ENCODE measurements at places on chromosomes 1 and 21.

- no peak for DNase-seq
Measured at GRCh38 chr1:12629511-12629956, 11.5 kb upstream of the DHRS3 start.

DNA sequence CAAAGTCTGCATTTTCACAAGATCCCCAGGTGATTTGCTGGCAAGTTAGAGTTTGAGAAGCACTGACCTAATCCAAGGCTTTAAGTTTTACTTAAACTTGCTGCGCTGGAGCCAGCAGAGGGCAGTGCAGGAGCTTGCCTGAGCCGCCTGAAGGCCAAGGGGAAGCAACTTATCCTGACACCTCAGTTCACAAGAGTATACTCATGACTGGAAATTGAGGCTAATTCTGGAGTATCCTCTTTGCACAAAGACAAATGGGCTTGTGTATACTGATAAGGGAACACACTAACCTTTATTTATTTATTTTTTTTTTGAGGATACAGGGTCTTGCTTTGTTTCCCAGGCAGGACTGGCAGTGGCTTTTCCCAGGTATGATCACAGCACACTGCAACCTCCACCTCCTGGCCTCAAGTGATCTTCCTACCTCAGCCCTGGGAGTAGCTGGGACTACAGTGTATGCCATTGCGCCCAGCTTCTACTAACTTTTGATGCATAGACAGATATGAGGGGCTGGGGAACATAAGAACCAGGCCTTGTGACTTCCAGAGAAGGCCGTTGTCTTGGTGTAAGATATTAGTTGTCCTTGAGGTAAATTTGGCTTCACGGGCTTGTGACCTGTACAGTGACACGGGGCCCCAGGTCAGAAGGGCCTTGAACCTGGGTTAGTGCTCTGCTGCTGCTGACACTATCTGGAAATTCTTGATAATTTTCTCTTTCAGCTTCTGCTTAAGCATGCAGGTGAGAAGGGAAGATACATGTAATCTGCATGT lies 29.0 kb upstream of the SLAMF1 start:
- peak; percentile 39 for DNase-seq

DNA sequence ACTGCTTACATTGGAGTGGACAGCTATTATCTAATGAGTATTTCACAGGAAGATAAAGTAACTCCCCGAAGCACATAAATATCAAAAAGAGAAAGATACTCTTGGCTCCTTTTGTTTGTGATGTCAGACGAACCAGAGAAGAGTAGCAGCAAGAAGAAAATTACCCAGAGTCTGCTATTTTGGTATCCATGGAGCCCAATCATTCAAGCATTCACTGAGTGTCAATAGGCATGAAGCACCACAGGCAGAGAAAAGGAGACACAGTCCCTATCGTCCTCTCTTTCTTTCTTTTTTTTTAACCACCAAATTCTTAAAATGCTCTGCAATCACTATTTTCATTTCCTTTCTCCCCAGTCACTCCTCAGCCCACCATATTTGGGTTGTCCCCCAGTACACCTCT lies 22.2 kb downstream of the THEMIS2 start:
- DNase-seq = no peak

DNA sequence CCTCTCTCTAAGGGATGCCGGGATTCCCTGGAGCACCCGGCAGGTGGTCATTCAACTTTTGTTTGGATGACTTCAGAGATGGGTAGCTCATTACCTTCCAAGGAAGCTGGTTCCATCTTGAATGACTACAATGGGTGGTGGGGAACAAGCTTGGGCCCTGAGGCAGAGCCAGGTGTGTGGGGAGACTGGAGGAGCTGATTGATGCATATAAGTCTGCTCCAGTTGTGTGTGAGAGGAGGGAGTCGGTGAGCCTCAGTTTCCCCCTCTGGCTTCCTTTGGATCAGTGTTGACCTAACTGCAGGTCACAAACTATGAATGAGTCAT lies 133.8 kb upstream of the ZBTB40 start:
- no peak for DNase-seq

GRCh38 chr1:117120774-117121588 lies 568 bp downstream of the TRIM45 start:
- peak; percentile 30 for DNase-seq

DNA sequence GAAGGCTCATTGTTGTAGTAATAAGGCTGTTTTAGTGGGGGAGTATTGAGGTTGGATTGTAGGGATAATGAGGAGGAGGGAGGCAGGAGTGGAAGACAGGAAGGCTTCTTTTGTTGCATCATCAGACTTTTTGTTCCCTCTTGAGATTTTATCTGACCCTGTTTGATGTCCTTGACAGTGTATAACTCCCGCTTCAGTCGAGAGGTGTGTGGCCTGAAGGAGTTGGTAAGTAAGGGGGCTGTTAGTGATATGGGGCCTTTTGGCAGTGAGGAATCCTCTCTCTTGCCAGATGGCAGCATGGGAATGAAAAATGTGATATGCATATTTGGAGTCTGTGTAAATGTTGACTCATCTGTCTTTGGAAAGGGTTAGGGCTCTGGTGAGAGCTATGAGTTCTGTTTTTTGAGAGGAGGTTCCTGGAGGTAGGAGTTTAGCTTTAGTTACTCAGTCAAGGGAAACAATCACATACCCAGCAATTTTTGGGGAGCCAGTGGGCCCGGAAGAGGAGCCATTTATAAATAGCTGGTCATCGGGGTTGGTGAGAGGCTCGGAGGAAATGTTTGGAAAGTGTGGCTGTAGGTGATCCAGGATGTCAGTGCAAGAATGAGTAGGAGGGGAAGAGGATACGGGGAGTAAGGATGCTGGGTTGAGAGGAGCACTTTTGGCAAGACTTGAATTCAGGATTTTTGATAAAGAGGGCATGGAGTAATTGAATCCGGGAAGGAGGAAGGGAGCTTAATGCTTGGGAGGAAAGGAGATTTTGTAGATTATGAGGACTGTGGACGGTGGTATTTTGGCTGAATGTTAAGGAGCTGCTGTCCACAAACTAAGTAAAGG lies 136.7 kb upstream of the ETV3 start:
- DNase-seq = peak; percentile 6

GRCh38 chr1:212482637-212483441 lies 50.1 kb downstream of the NENF start:
- DNase-seq = no peak

GRCh38 chr1:183209533-183210158 lies 23.6 kb downstream of the LAMC2 start:
- DNase-seq = peak; percentile 92

DNA sequence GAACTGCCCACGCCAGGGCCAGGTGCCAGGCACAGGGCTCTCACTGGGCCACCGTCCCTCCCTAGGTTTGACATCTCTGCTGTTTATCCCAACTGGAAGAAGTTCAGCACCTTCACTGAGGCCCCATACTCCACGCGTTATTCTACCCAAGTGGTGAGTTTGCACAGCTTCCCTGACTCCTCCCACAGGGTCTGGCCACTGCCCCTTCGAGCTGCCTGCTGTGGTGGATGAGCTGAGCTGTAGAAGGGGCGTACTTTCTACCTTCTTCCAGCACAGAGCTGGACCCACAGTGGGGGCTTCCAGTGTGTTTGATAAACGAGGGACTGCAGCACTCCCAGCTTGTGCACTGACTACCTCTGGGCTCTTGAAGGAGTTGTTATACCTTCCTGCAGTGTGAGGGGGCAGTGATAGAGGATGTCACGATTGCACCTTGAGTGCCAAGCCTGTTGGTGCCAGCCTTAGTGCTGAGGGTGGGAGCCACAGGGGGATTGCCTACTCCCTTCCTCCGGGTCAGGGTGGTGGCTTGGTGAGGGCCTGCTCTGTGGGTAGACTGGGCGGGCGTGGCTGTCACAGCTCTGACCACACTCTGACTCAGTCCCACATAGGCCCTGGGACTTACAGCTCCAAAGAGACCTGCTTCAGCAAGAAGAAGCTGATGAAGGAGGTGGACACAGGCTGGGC lies 5.9 kb upstream of the TTC22 start:
- no peak for DNase-seq

DNA sequence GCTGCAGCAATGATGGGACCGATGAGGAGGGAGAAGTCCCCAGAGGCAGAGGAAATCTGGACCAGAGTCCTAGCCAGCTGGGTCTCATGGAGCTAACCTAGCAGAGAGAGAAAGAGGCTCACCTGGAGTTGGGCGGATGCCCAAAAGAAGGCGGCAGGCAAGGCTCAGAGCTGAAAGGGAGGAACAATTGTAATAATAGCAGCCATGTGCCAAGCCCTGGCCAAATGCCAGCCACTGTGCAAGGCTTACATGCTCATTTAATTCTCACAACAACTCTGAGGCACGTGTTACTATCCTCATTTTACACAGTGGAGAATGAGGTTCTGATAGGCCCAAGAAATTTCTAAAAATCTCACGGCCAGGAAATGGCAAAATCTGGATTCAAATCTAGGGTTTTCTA lies 50.0 kb upstream of the ZNF648 start:
- DNase-seq = no peak

DNA sequence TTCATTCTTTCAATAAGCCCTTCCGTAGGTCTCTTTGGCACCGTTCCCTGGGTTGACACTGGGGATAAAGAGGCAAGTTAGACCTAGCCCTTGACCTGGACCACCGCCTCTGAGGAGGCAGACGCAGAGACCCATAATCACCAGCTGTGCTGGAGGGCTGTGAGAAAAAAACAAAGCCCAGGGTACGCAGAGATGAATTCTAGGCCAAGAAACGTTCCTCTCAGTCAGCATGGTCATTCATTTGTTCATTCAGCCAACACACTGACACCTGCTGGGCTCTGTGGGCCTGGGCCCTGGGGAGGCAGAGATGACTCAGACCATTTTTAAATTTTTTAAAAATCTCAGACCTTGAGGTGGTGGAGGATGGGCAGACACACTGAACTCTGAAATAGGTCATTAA lies 26.3 kb upstream of the TRABD2B start:
- no peak for DNase-seq

GRCh38 chr1:221530791-221531190 lies 211.1 kb downstream of the DUSP10 start:
- no peak for DNase-seq

GRCh38 chr21:43766734-43767497 lies 9.2 kb downstream of the CSTB start:
- no peak for DNase-seq

DNA sequence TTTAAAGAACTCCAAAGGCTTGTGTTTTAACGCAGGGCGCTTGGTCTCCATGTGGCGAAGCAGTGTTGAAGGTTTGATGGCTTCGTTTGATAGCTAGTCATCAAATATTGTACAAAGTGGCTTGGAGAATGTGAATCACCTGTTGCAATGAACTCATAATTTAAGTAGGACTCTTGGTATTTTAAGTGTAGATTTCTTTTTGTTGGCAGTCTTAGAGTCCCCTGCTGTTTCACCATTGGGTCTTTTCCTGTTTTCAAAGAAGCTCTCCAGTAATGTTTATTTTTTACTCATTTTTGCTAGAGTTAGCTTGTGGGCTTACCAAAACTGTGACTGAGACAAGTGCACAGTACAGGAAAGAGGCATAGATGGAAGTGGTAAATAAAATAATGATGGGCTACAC lies 26.2 kb downstream of the RASAL2 start:
- DNase-seq = no peak

DNA sequence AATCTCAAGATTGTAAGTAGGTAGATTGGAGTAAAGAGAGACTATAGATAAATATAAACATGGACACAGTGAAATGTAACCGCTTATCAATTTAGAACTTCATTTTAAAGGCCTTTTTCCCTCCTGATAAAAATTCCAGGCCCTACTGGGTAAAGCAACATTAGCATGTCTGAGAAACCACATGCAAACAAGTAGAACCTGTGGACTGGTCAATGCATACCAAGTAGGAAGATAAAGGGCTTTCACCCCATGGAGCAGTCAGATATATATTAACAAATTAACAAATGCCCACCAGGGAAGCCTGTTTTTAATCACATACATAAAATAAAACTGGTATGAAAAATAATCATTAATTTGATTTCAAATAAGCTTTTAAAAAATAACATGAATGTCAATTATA lies 8.1 kb downstream of the DPH5 start:
- DNase-seq = no peak

GRCh38 chr1:42922687-42923366 lies 35.8 kb downstream of the SLC2A1 start:
- DNase-seq = peak; percentile 74

DNA sequence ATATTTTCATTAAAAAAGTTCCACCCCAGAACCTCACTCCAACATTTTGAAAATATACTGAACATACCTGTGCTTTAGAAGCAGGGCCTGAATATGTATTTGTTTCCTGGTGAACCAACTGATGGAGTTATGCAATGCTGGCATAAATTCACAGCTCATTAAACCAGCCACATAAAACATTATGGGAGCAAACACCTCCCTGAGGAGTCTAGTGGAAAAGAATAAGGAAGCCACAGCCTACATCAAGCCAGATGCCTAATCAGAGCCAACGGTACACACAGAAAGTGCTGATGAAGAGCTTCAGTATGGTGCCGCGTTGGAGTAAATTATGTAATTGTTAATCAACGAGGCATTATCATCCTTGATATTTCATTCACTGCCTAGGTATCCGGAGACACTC lies 199.5 kb downstream of the AJAP1 start:
- DNase-seq = no peak

GRCh38 chr1:160483505-160484185 lies 39.4 kb downstream of the SLAMF6 start:
- DNase-seq = no peak

Measured in RWPE1 (cell line).